ENCODE measurements at places on chromosomes 16 and 17. TPM values are rescaled to one million over a fixed set of nuclear protein-coding genes. Genes with fewer than 3 reads are reported as not detected.
A peak's percentile ranks its signal among the peaks of the same experiment; 100 is the strongest.

DNA sequence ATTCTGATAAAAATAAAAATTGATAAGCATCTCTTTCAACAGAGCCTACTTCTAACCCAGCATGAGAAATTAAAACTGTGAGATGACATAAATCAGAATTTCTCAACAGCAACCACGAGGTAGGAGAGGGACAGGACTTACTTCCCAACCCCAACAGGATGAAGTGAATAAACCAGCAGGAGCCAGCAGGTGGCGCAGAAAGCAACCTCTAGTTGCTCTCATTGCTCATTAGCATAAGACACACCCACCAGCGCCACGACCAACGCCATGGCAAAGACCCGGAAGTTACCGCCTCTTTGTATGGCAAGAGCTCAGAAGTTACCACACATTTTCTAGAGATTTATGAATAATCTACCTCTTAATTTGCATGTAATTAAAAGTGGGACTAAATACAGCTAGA lies 189.4 kb upstream of the CDH8 start:
- peak; percentile 57 for DNase-seq

TMEM88 gene
- total RNA-seq, result not detected

RFWD3 gene
- total RNA-seq, result 44.9 TPM

CCDC144A gene
- total RNA-seq, result 0.12 TPM
